ENCODE measurements at places on chromosomes 7 and 10. TPM values are rescaled to one million over a fixed set of nuclear protein-coding genes. Genes with fewer than 3 reads are reported as not detected.

- no peak for DNase-seq
Measured at GRCh38 chr7:128888039-128888755, 22.3 kb downstream of the KCP start.

DNA sequence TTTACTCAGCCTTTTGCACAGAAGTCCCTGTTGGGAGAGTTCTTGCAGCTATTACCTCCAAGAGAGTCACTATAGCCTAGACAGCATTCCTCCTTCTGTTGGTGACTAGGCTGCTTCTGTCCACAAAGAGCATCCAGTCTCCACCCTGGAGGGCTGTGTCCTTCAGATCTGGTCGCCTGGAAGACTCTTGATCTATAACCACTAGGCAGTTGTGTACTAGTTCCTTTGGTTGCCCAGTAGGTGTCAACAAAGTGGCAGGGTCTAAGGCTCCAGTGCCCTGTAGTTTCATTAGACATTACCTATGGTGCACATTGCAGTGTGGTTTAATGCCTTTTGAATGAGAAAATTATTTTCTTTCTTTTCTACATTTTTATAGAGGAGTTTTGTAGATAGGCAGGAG is 11.3 kb upstream of the AKR1C2 start:
- no peak for DNase-seq

RBP3 gene
- polyA plus RNA-seq: 0.06 TPM

DNA sequence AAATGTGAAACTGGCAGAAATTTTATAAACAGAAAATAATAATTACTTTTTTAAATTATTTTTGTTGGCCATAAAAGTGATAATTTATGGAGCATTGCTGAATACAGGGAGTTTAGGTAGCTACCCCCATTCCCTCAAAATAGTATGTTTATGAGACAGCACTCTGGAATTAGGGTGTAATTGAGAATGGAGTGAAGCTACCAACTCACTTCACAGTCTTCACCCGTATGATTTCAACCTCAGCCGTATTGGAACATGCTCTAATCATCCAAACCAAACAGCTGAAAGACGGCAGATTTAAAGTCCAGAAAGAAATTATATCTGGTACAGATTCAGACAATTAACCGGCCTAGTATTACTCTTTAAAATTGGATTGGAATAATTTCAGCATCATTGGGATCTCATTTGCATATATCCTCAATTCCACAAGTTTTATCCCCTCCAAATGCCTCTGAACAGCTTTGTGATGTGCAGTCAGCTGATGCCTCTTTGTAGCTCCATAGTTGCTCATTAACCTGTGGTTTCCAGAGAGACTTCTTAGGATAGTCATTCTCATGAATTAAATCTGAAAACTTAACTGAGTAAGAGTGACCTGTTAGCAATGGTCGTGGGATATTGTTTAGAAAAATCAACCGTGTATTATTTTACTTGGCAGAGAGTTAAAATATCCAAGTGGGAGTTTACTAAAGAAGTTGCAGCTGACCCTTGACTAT is 59.1 kb upstream of the GJD4 start:
- DNase-seq: peak; percentile 15

DNA sequence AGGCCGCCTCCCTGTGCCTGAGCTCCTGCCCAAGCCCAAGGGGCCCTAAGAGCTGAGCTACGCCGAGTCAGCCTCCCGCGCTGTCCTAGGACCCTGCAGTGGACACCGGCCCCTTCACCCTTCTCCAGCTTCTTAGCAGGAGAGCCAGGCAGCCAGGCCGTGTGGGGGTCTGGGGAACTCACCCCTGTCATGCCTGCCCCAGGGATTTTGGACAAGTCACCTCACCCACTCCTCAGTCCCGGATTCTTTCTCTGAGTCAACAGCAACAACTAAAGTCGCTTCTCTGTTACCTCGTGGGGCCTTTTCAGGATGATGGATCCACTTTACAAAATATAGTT is 79.3 kb downstream of the MKI67 start:
- DNase-seq: no peak

GRCh38 chr10:17506856-17507471 is 52.6 kb upstream of the ST8SIA6 start:
- no peak for DNase-seq

GBX1 gene
- not detected for polyA plus RNA-seq

ZNF804B gene
- polyA plus RNA-seq: 0.20 TPM

DNA sequence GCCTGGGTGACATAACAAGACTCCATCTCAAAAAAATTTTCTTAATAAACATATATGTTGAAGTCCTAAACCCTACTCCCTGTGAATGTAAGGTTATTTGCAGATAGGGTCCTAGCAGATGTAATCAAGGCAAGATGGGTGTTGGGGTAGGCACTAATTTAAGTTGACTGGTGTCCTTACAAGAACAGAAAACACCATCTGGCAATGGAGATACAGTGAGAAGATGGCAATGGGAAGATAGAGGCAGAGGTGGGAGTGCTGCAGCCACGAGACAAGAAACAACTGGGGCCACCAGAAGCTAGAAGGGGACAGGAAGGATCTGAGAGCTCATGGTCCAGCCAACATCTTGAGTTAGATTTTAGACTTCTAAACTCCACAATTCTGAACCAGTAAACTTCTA is 606.4 kb downstream of the CNTNAP2 start:
- no peak for DNase-seq

DNA sequence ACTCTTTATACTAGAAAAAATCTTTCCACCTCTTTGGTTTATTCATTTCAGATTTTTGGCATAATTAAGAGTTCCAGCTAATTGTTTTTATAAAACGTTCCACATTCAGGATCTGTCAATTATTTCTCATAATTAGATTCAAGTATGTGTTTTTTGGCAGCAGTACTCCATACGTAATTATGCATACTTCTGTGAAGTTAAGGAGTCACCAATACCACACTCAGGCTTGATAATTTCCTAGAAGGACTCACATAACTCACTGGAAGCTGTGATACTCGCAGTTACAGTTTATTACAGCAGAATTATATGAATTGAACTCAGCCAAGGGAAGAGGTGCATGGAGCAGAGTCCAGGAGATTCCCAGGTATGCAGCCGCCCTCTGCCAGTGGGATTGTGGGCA is 290.5 kb upstream of the AKR1E2 start:
- DNase-seq: no peak

- no peak for DNase-seq
Measured at GRCh38 chr10:42989481-42989921, 87.4 kb upstream of the RET start.

GRCh38 chr7:95608359-95609173 is 12.2 kb upstream of the PDK4 start:
- DNase-seq: peak; percentile 94

DNA sequence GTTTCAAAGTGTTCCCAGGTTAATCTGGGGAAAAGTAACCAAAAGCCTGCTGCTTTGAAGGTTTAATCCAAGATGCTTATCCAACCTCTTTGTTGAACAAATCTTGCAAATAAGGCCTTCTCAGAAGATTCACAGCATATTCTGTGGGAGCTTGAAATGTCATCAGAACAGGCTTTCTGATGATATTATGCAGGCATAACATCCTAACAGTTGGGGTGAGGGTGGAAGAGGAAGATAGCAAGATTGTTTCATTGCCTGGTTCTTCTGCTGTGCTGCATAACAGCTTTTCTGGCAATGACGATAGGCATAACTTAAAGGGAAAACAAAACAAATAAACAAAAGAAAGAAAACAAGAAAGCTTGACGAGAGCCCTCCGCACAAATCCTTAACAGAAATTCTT is 217.4 kb downstream of the PHF14 start:
- no peak for DNase-seq

POU6F2 gene
- polyA plus RNA-seq: 0.11 TPM

DNA sequence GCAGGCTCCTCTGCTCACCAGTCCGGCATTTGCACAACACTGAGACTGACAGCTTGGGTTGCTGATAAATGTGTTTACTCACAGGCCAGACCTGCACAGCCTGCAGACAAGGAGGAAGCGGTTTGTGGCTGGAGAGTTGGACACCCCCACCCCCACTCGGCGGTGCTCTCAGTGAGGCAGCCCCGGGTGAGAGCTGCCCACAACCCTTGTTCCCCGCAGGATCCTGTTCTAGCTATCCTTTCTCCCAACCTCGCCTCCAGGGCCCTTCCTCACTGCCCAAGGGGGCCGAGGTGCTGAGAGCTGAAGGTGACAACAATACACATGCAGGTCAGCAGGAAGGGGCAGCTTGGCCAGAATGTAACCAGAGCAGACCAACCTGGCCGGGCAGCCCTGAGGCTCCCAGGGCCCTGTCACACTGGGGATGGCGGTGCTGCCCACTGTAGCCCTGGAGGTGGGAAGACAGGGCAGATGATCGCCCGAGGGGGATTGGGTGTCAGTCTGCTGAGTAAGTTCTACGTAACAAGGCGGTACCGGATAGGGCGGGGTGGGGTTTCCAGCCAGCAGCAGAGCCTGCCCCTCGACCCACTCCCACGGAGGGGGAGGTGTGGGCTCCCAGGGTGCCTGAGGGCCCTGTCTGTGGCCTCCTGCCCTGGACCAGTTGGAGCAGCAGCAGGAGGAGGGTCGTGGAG is 2.1 kb upstream of the ADAM8 start:
- DNase-seq: no peak

DNA sequence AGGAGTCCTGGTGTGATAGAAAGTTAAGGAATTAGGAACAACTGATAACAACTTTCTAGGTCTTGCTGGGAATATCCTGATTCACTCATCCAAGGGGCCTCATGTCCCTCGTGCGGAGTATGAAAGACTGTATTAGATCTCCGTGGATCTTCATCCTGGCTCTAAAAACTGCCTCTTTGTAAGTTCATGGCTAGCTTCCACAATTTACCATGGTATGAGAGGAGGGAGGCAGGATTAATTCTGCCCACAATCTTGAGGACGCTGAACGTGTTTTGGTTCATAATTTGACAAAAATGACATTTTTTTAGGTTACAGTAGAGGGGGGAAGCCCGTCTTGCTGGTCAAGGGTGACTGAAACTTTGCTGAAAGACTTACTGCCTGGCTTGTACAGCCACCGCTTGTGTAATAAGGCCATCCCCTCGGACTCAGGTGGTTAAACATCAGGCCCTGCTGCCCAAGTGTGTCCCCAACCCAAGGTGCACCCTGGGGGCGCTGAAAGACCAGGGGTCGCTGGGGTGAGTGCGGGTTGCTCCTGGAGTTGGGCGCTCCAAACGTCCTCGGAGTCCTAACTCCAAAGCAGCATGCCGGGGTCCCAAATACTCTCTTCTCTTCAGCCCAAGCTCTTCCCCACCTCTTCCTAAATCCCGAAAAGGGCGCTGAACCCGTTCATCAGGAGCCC is 733 bp downstream of the HIBADH start:
- DNase-seq: peak; percentile 53

AOAH gene
- 2.5 TPM for polyA plus RNA-seq

- DNase-seq: no peak
Measured at GRCh38 chr7:30888747-30889146, 22.9 kb upstream of the AQP1 start.

GRCh38 chr10:99357691-99358090 is 28.5 kb downstream of the CNNM1 start:
- no peak for DNase-seq

- no peak for DNase-seq
Measured at GRCh38 chr7:87709258-87709657, 81.1 kb downstream of the RUNDC3B start.

GPR26 gene
- polyA plus RNA-seq: not detected

GRCh38 chr7:121744319-121744718 is 128.6 kb upstream of the PTPRZ1 start:
- no peak for DNase-seq

GRCh38 chr10:61543831-61544230 is 90.7 kb upstream of the TMEM26 start:
- DNase-seq: no peak

PDE1C gene
- polyA plus RNA-seq: 6.1 TPM

DNA sequence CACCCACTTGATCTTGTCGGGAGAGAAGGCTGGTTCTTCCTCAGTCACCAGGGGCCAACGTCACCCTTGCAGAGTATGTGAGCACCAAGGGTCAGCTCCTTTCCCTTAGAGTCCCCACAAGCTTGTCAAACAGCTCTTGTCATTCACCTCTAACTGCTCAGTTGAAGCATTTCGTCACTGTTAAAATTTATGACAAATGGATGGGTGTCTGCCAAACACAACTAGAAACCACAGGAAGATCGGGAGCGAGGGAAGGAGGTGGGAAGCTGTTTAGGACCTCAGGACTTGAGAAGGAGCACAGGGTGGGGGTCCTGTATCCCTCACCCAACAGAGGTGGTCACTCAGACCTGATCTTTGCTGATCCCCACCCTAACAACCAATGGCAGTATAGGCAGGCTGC is 373.3 kb upstream of the IGFBP3 start:
- DNase-seq: no peak

- DNase-seq: no peak
Measured at GRCh38 chr10:34504534-34504933, 310.6 kb downstream of the PARD3 start.

- DNase-seq: no peak
Measured at GRCh38 chr7:136034132-136034531, 57.0 kb upstream of the MTPN start.

WNT16 gene
- polyA plus RNA-seq: 0.06 TPM

CACNB2 gene
- polyA plus RNA-seq: 2.7 TPM

NKX2-3 gene
- not detected for polyA plus RNA-seq

NME8 gene
- 0.20 TPM for polyA plus RNA-seq

MYH16 gene
- polyA plus RNA-seq: 0.01 TPM

GRCh38 chr7:64873517-64873916 is 29.6 kb upstream of the ZNF273 start:
- no peak for DNase-seq

- DNase-seq: no peak
Measured at GRCh38 chr7:157513162-157513621, 176.4 kb downstream of the DNAJB6 start.

RNF32 gene
- 2.7 TPM for polyA plus RNA-seq

- peak; percentile 84 for DNase-seq
Measured at GRCh38 chr10:30784897-30785605, 155.5 kb upstream of the LYZL2 start.

C10orf105 gene
- 0.18 TPM for polyA plus RNA-seq

DNA sequence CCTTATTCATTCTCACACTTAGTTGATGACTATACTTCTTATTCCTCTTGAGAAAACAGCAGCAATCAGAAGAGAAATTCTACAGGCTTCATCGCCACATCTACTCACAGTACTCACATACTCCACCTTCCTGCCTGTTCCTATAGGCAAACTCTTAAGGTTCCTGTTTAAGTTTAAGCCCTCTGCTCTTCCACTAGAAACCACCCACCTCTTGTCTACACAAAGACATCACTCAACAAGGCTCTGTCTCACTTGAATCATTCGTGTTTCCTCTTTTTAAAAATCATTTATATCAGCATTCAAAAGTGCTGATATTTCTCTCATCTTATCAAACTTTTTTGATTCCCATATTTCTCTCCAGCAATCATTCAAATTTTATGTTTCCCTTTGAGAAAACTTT is 85.5 kb upstream of the ADO start:
- DNase-seq: no peak

- no peak for DNase-seq
Measured at GRCh38 chr10:43372765-43373361, 1.4 kb downstream of the FXYD4 start.

TM9SF3 gene
- polyA plus RNA-seq: 224 TPM

DNA sequence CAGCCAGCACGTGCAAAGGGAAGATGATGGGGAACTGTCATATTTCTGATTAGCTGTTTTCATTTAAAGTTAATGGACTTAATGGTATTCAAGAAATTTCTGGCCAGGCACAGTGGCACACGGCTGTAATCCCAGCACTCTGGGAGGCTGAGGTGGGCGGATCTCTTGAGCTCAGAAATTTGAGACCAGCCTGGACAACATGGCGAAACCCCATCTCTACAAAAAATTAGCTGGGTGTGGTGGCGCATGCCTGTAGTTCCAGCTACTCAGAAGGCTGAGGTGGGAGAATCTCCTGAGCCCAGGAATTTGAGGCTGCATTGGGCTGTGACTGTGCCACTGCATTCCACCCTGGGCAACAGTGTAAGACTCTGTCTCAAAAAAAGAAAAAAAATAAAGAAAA is 18.7 kb downstream of the STN1 start:
- DNase-seq: no peak

- DNase-seq: no peak
Measured at GRCh38 chr10:43576580-43576979, 2.2 kb upstream of the ZNF239 start.

All from renal cortex interstitium (tissue), 15 donors.